Upper lobe of right lung (tissue), 1 donor: ENCODE measurements at places on chromosomes 13 and 19. TPM values are rescaled to one million over a fixed set of nuclear protein-coding genes. Genes with fewer than 3 reads are reported as not detected.

- no peak for DNase-seq
Measured at GRCh38 chr13:21767032-21767431, 96.2 kb downstream of the FGF9 start.

DNA sequence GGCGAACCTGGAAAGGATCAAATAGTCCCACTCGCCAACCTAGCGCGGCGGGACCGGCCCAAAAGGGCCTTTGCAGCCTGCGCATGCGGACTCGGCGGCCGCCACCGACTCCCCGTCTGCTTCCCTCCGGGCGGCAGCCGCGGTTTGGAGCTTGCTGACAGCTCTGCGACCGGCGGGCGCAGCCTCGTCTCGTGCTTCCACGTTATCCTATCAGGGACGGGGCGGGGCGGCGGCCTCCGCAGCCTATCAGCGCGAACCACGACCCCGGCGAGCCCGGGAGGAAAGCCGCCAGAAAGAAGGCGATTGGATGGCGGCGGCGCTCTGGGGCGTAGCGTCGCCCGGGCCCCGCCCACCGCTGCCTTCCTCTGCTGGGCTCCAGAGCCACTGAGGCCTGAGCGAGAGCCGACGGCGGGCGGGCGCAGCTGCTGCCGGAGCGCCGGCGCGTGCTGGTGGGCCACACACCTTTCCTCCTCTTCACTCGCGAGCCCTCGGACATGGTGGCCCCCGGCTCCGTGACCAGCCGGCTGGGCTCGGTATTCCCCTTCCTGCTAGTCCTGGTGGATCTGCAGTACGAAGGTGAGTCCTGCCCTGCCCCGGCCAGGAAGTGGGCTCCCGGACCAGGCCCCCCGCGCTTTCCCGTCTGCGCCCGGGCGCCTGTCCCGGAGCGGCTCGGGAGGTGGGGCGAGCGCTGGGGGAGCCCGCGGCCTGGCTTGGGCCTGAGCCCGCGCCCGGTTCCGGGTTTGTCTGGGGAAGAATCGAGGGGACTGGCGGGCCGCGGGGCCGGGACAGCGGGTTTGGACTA, at the start of gene DNAJC3:
Gene DNAJC3 (plus strand): TSS at position 378 of the 802 bp plus-strand sequence. CDS start 117 bp downstream, at position 495.
- peak; percentile 100 for DNase-seq

The EBI3 gene
- total RNA-seq, result 2.0 TPM

- DNase-seq, result no peak
Measured at GRCh38 chr19:44954278-44954648, 917 bp upstream of the CLPTM1 start.

The USHBP1 gene
- total RNA-seq, result 14.0 TPM

The TICAM1 gene
- 16.6 TPM for total RNA-seq

DNA sequence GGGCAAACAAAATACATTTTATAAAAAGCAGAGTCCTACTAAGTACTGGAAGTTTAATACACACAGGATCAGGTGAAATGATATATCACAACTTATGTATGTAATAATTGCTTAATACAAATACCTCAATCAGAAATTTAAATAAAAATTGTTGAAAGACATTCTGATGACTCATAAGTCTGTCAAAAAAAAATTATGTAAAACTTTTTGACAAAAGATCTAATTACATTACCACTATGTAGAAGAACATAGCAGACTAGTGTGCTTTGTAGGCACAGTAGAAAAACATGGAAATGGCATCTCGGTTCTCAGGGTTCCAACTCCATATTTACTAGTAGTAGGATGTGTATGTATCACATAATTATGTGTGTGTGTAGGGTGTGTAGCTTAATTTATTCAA, 156.2 kb downstream of the DNAJC3 start:
- DNase-seq, result no peak

- no peak for DNase-seq
Measured at GRCh38 chr13:26697069-26697955, 63.3 kb downstream of the GPR12 start.

GRCh38 chr19:38036707-38037611, 130.0 kb downstream of the SIPA1L3 start:
- DNase-seq, result no peak

DNA sequence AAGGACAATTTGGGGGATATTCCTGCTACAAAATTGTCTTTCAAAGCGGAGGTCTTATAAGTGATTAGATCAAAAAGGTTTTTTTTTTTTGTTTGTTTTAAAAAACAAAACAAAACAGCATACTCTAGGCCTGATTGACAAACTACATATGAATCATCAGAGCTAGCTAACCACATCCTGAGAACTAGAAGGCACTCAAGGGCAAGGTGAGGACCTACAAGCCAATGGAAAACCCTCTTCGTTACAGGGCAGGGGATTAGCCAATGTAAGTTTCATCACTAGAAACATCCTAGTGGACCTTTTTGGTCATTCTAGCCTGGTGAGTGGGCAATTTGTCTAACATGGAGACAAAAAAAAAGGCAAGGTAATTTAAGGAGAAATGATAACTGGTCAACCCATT, 428.6 kb downstream of the RFC3 start:
- DNase-seq, result no peak

DNA sequence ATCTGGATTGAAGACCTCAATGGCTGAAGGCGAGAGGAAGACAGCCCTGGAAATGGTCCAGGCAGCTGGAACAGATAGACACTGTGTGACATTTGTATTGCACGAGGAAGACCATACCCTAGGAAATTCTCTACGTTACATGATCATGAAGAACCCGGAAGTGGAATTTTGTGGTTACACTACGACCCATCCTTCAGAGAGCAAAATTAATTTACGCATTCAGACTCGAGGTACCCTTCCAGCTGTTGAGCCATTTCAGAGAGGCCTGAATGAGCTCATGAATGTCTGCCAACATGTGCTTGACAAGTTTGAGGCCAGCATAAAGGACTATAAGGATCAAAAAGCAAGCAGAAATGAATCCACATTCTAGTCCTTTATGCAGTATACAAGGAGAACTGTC, 1.2 kb downstream of the POLR1D start:
- no peak for DNase-seq

The SIGLECL1 gene
- not detected for total RNA-seq
